GM23248 (cell line): ENCODE measurements at places on chromosomes 5 and 9. TPM values are rescaled to one million over a fixed set of nuclear protein-coding genes. Genes with fewer than 3 reads are reported as not detected.
A peak's percentile ranks its signal among the peaks of the same experiment; 100 is the strongest.

ENTREP1 gene
- polyA plus RNA-seq, result not detected in 2 replicates

IFNA2 gene
- not detected in 2 replicates for polyA plus RNA-seq

GRCh38 chr9:119094086-119094485, 275.1 kb downstream of the BRINP1 start:
- peak; percentile 7 for DNase-seq

DNA sequence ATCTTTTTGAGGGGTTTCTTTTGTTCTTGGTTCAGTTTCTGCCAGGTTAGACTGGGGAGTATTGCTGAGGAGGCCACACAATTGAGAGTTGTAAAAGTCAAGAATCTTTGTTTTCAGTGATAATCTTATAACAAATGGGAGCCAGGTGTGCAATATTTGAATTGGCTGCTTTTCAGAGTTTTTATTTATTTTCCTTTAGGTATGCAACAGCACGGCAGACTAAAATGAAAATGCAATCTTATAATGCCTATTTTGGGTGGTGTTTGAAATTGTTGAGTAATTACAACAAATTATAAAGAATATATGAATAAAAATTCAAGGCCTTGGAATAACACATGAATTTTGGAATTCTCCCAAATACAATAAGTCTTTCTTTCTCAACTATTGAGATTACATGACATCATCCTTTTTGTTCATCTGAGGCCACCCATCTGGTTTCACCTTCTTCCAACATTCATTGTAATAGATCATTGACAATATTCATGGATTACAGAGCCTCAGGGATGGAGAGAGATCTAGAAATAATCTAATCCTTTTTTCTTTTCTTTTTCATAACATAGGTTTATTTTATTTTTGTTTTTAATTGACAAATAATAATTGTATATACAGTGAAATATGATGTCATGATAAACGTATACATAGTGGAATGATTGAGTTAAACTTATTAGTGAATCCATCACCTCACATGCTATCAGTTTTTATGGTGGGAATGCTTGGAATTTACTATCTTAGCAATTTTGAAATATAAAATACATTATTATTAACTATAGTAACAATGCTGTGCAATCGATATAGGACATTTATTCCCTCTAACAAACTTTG, 1061.0 kb downstream of the NR2F1-AS1 start:
- no peak for DNase-seq

- peak; percentile 5 for DNase-seq
Observed at GRCh38 chr9:133830310-133830709, 92.2 kb upstream of the SARDH start.

DNA sequence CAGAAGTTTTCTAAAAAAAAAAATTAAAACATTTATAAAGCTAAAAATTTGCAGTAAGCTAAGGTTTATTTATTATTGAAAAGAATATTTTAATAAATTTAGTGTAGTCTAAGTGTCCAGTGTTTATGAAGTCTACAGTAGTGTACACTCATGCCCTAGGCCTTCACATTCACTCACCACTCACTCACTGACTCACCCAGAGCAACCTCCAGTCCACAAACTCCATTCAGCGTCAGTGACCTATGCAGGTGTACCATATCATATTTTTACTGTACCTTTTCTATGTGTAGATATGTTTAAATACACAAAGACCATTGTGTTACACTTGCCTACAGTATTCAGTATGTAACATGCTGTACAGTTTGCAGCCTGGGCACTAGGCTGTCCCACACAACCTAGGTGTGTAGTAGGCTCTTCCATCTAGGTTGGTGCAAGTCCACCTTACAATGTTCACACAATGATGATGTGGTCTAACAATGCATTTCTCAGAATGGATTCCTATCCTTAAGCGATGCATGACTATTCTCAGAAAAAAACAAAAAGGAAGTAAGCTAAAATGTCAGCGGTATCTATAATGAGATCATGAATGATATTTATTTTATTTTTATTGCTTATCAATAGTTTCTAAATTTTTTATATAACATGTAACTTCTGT, 336.7 kb downstream of the AGTPBP1 start:
- no peak for DNase-seq

RASA1 gene
- 31.0 and 32.1 TPM in 2 replicates for polyA plus RNA-seq

- DNase-seq, result no peak
Observed at GRCh38 chr5:5505815-5506214, 83.3 kb downstream of the ICE1 start.

GRCh38 chr5:26833596-26833995, 204.8 kb downstream of the CDH9 start:
- no peak for DNase-seq

GRCh38 chr9:130042885-130043653, at the start of gene FNBP1:
TSS of gene FNBP1 (minus strand) at chr9:130043189. CDS start at chr9:130042975, 214 bp downstream.
- peak; percentile 90 for DNase-seq

DNA sequence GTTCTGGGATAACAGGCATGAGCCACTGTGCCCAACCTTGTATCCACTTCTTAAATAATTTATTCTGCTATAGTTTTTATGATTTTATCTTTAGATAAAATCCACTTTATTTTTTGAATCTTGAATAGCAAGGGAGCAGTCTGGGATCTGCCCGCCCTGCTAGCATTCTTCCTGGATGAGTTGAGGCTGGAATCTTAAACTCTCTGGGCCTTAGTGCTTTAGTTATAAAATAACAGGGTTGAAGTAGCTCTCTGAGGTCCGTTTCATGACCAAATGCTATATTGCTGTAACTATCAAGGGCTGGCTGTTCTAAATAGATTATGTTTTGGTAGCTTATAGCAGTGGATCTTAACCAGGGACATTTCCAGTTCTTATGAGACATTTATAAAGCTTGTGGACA, 20.8 kb downstream of the ACER2 start:
- peak; percentile 38 for DNase-seq

- DNase-seq, result no peak
Observed at GRCh38 chr9:129704807-129705206, 39.4 kb downstream of the PRRX2 start.
